Fibroblast of skin of right biceps (primary cell): ENCODE measurements at places on chromosomes 5 and 9.

GRCh38 chr9:94817291-94818177 is 91.0 kb downstream of the AOPEP start:
- DNase-seq: peak; percentile 17

DNA sequence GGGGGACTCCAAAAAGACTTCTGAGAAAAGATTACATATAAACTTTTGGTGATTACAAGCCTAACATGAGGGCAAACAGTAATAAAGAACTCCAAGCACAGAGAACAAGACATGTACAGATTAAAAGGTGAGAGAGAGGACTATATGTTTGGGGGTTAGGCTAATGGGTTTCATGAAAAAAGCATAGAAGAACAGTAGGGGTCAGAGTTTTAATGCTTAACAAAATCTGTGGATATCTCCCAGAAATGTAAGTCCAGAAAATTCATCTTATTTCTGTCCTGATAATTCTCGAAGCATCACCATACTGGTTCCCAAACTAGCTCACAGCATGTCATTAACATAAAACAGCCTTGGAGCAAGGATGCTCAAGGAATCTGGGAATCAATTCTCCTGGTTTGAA is 137.2 kb downstream of the ARRDC3 start:
- no peak for DNase-seq

DNA sequence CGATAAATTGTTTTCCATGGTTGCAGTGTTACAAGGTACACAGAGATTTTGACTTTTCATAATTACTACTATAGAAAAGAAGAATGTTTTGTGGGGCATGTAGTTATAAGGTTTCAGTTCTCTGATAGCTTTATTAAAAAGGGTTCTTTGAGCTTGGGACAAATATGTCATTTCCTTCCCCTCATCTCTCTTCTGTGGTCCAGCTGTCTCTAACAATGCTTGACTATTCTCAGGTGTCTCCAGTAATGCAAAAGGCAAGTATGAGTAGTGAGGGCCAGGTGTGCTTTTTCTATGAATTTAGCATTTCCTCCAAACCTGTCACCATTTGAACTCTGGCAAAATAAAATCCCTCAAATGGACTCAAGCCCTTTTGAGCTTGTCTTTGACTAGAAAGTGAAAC is 84.3 kb downstream of the SLF1 start:
- DNase-seq: no peak

- no peak for DNase-seq
Observed at GRCh38 chr5:168372356-168372946, 81.0 kb downstream of the WWC1 start.

DNA sequence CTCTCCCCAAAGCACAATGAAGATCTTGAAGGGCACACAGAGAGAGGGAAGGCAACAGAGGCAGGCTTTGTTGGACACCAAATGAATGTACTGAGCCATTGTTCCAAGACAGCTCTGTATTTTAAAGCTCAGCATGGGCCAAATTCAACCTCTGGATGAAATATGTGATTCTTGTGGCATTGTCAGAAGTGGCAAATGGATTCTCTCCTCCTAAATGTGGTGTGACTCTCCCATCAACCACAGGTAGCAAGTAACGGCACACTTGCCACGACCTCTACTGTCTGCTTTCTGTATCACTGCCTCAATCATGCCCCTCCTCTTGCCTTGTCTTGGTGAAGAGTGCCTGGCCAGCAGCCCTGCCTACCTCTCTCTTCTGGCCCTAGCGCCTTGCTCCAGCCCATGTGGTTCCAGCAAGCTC is 6.1 kb upstream of the MOB3B start:
- no peak for DNase-seq

- no peak for DNase-seq
Observed at GRCh38 chr5:94360382-94361130, 257.8 kb downstream of the KIAA0825 start.

DNA sequence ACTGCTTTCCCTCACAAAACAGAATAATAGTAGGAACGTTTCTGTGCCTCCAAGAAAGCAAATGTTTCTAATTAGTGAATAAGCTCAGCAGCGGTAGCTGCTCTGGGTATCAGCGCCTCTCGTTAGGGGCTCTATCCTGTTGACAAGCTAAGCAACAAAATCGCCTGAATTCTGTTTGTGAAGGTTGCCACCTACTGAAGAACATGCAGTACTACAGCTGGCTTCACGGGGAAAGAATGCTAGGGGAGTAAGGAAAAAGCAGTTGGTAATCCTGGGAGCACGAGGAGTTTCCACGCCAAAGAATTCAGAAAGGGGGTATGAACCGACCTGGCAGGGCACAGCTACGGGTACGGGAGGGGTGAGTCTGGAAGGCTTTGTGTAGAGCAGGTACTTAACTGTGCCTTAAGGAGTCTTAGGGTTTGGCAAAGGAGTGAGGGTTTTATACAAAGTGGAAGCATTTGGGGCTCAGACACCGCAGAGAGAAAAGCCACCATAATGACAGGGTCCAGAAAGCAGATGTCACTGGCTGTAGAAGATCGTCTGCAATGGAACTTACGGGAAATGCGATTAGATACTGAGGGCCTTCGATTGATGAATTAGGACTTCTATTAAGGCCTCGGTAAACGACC is 171.7 kb downstream of the TTC39B start:
- DNase-seq: peak; percentile 80

DNA sequence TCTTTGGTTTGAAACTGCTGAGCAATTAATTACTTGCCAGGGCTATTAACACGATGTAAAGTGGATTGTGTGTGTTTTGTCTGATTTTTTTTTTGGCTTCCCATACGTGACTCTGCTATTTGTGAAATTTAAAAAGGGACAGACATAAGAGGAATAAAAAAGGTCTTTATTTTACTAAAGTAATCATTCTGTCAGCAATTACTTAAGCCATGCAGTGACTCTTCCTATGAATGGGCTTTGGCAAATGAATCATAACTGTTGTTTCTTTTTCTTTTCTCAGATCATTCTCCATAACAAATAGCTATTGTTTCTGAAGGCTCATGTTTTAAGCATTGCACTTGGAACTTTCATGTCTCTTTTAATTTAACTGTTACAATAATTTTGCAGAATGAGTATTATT is 461.3 kb upstream of the RORB start:
- DNase-seq: no peak

DNA sequence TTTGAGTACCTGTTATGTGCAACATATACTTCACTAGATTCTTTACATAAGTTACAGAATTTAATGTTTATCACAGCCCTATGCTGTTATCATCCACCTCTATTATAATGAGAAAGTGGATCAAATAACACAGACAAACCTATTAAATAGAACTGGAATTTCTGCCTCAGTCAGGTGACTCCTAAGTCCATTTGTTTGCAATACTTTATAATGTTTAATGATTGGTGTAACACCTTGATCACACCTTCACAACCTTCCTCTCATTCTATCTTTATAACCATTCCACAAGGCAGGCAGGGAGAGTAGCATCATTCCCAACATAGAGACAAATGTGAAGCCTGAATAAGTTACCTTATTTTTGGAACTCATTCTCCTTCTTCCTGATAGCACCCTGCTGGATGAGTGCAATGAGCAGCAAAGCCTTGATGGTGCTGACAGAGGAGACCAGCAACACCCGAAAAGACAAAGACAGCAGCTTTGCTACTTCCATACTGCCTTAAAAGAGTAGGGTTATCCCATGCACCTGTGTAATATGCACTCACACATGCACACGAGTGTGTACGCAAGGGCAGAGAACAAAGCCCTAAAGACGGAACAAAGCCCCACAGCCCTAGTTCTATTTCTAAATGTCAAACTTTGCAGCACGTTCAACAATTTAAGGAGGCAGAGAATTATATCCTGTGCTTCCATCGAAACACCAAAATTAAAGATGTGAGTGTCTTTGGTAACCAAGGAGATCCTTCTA is 30.5 kb downstream of the SERINC5 start:
- DNase-seq: no peak

DNA sequence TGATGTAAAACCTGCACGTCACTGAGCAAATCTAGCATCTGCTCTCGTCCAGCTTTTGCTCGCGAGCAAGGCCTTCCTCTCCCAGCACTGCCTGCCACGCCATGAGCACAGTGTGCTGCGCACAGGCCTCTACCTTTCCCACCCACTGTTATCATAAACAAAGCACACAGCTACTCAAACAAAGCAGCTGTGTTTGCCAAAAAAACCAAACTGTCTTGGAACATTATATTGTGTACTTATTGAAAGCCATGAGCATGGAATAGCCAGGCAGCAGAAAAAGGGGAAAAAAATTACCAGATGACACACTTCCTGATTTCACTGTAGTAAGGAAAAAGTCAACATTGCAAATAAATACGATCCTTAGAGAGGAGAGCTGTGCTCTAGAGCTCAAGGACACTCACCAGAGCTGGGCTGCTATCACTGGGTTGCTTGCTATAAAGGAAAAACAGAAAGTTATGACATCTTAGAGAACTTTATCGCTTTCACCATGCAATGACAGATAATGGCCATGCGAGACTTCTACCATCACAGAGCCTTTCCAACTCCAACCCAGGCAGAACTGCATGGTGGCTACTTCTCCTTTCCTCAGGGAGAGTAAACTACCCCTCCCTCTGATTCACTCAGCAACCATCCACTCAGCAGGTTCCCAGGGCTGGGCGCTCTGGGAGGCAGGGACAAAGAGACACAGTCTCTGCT is 69.6 kb downstream of the EPB41L4B start:
- DNase-seq: peak; percentile 59

DNA sequence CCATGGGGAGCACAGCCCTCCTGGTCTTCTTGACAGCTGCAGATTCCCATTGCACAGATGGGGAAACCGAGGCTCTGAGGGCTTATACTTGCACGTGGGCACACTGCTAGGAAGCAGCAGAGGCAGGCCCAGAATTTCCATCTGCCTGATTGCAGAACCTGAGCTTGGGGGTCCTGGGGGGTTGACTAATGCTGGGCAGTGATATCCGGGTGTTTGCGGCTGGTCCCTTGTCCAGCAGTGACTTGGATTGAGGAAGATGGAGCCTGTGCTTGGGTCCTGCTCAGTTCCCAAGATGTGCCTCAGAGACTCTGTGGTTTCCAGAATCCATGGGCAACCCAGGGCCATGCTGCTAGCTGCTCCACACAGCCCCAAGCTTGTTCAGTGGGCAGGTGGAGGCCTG is 91.2 kb downstream of the PHF2 start:
- DNase-seq: no peak

GRCh38 chr9:129542741-129543140 is 78.2 kb downstream of the C9orf50 start:
- DNase-seq: no peak

DNA sequence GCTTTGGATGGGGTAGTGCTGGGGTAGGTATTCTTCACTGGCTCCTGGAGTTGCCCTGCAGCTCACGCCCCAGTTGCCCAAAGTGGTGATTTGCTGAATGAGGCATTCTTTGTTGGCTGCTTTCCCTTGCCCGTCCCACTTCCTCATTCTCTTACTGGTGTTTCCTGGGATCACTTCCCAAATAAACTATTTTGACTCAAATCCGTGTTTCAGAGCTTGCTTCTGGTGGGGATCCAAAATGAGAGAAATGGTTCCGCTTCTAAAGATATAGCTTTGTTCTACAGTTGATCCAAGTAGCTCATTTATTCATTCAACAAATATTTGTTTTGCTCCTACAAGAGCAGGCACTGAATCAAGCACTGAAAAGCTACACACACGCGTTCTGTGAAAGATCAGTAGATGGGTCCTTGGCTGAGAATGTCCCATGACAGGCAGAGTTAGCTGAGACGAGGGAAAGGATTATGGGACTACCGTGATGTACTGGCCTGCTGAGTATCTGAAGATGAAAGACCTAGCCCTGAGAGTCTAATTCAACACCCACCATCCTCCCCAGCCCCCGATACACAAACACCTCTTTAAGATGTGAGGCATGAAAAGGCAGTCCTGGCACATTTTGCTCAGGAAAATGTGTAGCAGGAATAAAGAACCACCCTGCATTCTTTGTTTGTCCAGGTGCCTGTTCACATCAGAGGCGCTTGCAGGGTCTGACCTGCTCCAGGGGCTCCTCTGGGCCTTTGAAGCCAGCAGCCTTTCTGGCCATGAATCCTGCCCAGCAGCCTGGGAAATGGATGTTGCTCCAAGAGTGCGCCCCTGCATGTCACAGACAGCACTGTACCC is 143.1 kb upstream of the RANBP3L start:
- DNase-seq: peak; percentile 28

DNA sequence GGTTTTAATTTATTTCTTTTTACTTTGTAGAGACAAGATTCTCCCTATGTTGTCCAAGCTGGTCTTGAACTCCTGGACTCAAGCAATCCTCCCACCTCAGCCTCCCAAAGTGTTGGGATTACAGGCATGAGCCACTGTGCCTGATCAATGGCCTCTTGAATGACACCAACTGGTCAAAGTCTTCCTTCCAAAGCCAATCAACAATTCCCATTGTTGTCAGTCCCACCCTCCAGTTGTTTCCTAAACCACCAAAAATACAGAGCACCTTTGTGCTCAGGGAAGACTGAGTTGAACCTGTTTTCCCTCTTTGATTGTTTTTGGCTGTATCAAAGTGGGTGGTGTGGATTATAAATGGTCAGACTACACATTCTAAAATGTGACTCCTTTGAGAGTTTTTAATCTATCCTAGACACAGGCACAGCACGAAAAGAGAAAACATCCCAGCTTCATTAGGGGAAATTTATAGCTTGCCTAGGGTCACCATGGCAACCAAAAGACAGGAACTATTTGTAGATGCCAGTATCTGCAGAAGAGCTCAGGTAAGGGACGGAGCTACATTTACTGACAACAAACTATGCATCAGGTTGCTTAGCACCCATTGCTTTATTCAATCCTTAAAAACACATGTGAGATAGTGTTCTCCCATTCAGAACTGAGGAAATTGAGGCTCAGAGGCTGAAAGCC is 27.6 kb upstream of the ATP6V1G1 start:
- no peak for DNase-seq

- no peak for DNase-seq
Observed at GRCh38 chr9:71479621-71480020, 288.7 kb downstream of the CEMIP2 start.

DNA sequence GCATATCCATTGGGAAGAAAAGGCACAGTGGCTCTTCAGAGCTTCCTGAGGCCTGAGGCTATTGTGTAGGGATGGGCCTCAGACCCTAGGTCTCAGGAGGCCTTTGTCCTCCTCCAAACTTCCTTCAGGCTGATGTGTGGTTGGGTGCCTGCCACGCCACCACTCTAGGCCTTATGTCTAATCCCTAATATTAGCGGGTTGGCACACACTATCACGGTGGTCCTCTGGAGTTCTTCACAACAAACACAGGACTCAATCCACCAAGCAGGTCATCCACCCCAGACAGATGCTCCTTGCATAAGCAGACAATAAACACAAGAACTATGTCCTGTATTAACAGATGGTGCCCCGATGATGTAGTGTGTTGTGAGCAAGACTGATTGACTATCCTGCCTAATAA is 31.0 kb upstream of the FSTL4 start:
- no peak for DNase-seq

- DNase-seq: no peak
Observed at GRCh38 chr5:149733129-149733900, 3.2 kb downstream of the PPARGC1B start.
